ENCODE measurements at places on chromosomes 4 and X. TPM values are rescaled to one million over a fixed set of nuclear protein-coding genes. Genes with fewer than 3 reads are reported as not detected.

Gene PABPC4L
- polyA plus RNA-seq, result 0.06 TPM

Gene ENAM
- not detected for polyA plus RNA-seq

Gene GLRA3
- polyA plus RNA-seq, result not detected

Gene BST1
- polyA plus RNA-seq, result 4.8 TPM

Gene MAGEE1
- polyA plus RNA-seq, result 2.7 TPM

Gene P2RY8
- 8.1 TPM for polyA plus RNA-seq

Gene REELD1
- polyA plus RNA-seq, result 2.3 TPM

Gene CDKN2AIP
- 14.2 TPM for polyA plus RNA-seq

Gene SLC10A4
- polyA plus RNA-seq, result 0.13 TPM

Gene HAND2
- 0.93 TPM for polyA plus RNA-seq

Gene NDP
- polyA plus RNA-seq, result 0.36 TPM

Gene DMD
- 1.7 TPM for polyA plus RNA-seq

Gene SLC4A4
- 0.11 TPM for polyA plus RNA-seq

Gene ZNF827
- polyA plus RNA-seq, result 4.6 TPM

Gene FHDC1
- polyA plus RNA-seq, result 0.82 TPM

Gene BRS3
- not detected for polyA plus RNA-seq

Gene PPARGC1A
- 0.63 TPM for polyA plus RNA-seq

Gene NDST3
- 0.86 TPM for polyA plus RNA-seq

Gene GLOD5
- polyA plus RNA-seq, result not detected

Gene MECP2
- 15.2 TPM for polyA plus RNA-seq

Gene AADAT
- 1.3 TPM for polyA plus RNA-seq

Gene LANCL3
- 0.11 TPM for polyA plus RNA-seq

Gene RWDD4
- polyA plus RNA-seq, result 8.3 TPM

Gene LUZP4
- not detected for polyA plus RNA-seq

Gene ARHGEF38
- polyA plus RNA-seq, result not detected

Gene MAGEA2
- polyA plus RNA-seq, result not detected

Gene TKTL2
- polyA plus RNA-seq, result 0.06 TPM

Gene ADH1C
- 0.63 TPM for polyA plus RNA-seq

Gene NR3C2
- polyA plus RNA-seq, result 2.5 TPM

Gene CXorf49
- not detected for polyA plus RNA-seq

Gene RHOXF2B
- polyA plus RNA-seq, result not detected

Gene PABPC1L2A
- not detected for polyA plus RNA-seq

Gene TMPRSS11D
- polyA plus RNA-seq, result 0.02 TPM

Gene KLB
- not detected for polyA plus RNA-seq

Gene RPL10
- 8,870 TPM for polyA plus RNA-seq

Gene VSIG4
- polyA plus RNA-seq, result 22.1 TPM

Gene ARHGEF6
- 13.1 TPM for polyA plus RNA-seq

Gene TRIM60
- polyA plus RNA-seq, result not detected

Gene GABRG1
- polyA plus RNA-seq, result 0.03 TPM

Gene FATE1
- not detected for polyA plus RNA-seq

Gene MTTP
- 0.09 TPM for polyA plus RNA-seq

Gene BEND4
- polyA plus RNA-seq, result 1.1 TPM

Gene PDS5A
- polyA plus RNA-seq, result 20.4 TPM

Gene ADAMTS3
- 0.15 TPM for polyA plus RNA-seq

Gene HGFAC
- 0.35 TPM for polyA plus RNA-seq

Gene DYNLT3
- polyA plus RNA-seq, result 17.6 TPM

Gene PASD1
- polyA plus RNA-seq, result not detected

Gene HADH
- 30.3 TPM for polyA plus RNA-seq

Gene TEX11
- polyA plus RNA-seq, result 0.06 TPM

Gene MAGEB10
- not detected for polyA plus RNA-seq

Gene PAGE2B
- polyA plus RNA-seq, result 0.53 TPM

Gene CLIC2
- polyA plus RNA-seq, result 29.3 TPM

Gene COX7B2
- polyA plus RNA-seq, result not detected

Gene KCNE5
- 0.16 TPM for polyA plus RNA-seq

Gene APLN
- polyA plus RNA-seq, result 0.33 TPM
